ENCODE measurements at places on chromosomes 2 and 18.

- no peak for DNase-seq
These were observed 47.6 kb downstream of the CCDC85A start for GRCh38 chr2:56231361-56231760.

GRCh38 chr2:73177645-73178255 is 24.6 kb upstream of the NOTO start:
- DNase-seq = no peak

- no peak for DNase-seq
These were observed 1.4 kb upstream of the ZFP36L2 start for GRCh38 chr2:43227830-43228281.

DNA sequence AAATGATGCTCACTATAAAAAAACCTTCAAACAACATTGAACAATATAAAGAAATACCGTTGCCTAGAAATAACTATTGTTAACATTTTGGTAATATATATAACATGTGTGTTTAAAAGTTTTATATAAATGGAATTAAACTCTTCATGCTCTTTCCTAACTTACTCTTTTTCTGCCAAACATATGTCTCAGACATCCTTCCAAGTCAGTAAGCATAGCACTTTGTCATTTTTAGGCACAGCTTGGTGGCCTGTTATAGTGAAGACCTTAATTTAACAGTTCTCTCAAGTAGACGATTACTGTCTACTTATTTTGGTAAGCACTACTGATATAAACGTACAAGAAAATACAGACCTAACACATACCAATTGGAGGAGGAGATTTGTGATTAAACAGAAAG is 23.9 kb downstream of the ABCG5 start:
- DNase-seq = no peak

DNA sequence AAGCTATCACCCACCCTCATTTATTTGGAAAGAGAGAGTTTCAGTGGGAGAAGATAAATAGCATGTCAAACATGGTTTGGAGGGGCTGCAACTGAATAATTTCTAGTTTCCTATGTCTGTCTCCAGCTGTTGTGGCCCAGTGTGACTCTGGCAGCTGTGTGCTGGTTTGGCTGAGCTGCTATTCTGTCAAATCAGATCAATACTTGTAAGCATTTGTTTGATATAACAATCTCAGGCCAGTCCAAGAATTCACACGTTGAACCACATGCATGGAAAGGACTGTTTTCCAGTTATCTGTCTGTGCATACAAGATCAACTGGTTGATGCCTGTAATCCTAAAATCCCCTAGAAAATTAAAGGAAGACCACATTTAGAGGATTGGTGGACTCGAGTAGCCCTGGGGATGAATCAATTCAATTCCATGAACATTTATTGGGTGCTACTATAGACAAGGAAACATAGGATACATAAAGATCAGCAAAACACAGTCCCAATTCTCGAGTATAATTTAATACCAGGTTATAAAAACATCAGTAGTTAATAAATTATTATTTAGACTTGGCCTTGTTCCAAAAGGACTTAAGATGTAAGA is 209.0 kb upstream of the PARD3B start:
- DNase-seq = no peak

GRCh38 chr18:26327062-26327461 is 100.8 kb downstream of the TAF4B start:
- DNase-seq = no peak

GRCh38 chr18:77178559-77178958 is 46.0 kb upstream of the MBP start:
- no peak for DNase-seq

- no peak for DNase-seq
These were observed 13.9 kb downstream of the SCYGR8 start for GRCh38 chr2:227759411-227760118.

DNA sequence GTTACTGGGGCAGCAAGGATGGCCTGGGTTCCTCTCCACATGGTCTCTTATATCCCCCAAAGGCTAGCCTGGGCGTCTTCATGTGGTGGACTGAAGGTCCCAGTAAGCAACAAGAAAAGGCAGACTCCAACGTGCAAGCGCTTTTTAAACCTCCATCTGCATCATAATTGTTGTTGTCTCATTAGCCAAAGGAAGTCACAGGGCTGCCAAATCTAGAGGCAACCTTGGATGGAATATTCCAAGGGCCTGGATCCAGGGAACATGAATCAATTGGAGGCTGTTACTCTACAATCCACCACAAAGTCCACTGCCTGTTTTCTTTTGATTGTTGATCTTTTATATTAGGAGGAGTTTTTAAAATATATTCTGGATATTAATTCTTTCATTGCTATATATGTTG is 118.8 kb downstream of the SH3RF3 start:
- DNase-seq = no peak

DNA sequence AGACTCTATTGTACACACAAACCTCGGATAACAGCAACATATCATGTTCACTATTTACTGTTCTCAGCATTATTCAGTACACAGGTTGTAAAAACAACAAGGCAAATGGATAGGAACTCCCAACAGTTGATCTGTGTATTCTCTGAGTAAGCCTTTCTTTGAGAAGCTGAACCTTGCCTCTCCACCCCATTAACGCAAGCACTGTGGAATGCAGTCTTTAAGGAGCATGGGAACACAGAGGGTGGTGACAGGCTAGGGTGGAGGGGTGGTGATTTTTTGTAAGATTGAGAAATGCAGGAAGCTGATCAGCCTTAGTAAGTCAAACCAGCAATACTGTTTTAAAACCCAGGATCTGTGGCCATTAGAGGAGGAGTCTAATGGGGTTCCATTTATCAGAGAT is 19.6 kb upstream of the SERPINB11 start:
- no peak for DNase-seq

- DNase-seq = no peak
These were observed 12.3 kb downstream of the PMAIP1 start for GRCh38 chr18:59912007-59912550.
